ENCODE measurements at places on chromosomes 11 and 22. TPM values are rescaled to one million over a fixed set of nuclear protein-coding genes. Genes with fewer than 3 reads are reported as not detected.

The MS4A12 gene
- total RNA-seq = not detected

The DEFB131B gene
- not detected for total RNA-seq

The APOA4 gene
- not detected for total RNA-seq

The BDNF gene
- total RNA-seq = 0.88 TPM

The VSIG2 gene
- total RNA-seq = 1.1 TPM

Data from bladder microvascular endothelial cell (primary cell).